ENCODE measurements at places on chromosomes 1 and 21.

DNA sequence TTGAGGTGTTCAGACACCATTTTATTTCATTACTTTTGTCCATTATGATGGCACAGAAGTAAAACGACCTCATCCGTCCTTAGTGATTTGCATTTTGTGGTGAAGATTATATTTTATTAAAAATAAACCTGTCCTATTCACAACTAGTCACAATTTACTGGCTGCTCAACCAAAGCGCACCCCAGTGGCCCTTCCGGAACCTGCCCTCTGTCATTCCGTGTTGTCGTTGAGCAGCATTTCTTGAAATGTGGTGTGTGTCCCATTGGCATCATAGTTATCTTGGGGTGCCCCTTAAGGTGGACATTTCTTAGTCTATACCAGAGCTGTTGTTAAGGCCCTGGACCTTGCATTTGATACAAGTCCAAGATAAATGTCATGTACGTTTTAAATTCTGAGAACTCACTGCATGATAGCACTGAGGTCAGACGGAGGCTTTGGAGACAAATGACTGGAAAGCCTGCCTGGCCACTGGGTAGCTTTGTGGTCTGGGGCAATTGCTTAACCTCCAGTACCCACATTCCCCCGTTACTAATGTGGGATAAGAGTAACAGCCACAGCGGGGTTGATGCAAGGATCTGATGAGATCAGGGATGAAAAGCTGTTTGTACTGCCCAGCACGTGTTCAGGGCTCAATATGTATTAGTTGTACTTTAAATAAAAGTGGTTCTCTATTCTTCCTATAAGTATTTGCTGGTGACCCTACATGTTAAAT is 36.2 kb downstream of the BACH1 start:
- DNase-seq = no peak

GRCh38 chr1:119032986-119033385 is 44.8 kb upstream of the TBX15 start:
- DNase-seq = no peak

DNA sequence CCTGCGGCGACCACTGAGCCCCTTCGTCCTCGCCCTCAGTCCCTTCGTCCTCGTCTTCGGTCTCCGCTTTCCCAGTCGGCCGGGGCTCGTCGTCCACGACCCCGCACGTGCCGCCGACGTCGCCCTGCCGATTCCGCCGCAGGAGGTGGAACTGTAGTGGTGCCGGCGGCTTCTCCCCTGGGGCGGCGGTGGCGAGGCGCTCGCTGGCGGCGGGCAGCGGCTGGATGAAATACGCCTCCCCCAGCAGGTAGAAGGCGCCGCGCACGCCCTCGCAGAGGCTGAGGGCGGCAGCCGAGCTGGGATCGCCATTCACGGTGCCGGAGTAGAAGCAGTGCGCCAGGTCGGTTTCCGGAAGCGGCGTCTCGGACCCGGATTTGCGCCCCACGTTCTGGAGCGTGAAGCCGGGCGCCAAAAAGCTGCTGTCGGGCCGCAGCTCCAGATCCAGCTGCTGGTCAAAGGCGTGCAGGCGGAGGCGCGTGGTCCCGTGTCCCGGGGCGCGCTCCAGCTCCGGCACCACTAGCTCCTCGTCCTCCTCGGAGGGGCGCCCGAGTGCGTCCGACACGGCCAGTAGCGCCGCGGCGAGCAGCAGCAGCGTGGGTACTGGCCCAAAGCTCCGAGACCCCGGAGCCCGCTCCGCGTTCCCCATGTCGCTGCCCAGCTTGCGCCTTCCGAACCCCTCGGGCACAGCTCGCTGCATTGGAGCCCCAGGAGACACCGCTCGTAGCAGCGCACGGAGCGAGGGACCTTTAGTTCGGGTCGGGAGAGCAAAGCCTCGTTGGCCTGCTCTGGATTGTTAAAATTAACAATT is 747 bp downstream of the ADAMTS1 start:
- no peak for DNase-seq

DNA sequence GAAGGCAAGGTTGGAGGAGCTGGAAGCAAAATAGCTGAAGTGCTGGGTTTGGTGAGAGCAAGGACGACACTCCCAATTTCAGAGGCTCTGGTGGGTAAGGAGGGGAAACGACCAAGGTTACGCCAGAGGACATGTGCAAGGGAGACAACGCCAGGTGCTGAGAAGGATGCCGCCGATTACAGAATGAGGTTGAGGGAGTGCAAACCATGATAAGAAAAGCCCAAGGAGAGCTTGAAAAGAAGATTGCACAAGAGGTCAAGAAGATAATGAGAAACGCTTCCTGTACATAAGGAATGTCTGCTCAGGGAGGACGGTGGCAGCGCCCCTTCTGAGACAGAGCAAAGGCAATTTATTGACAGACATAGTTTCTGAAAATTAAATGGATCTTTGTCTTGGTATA is 382.0 kb upstream of the PROX1 start:
- no peak for DNase-seq
